Hepatocyte (in vitro differentiated cells): ENCODE measurements at places on chromosomes 7 and 10.

GRCh38 chr10:91247360-91248111, 27.1 kb downstream of the PCGF5 start:
- DNase-seq = peak; percentile 5

GRCh38 chr7:51778121-51778520, 461.5 kb upstream of the COBL start:
- DNase-seq = no peak

GRCh38 chr7:127873151-127873550, 158.1 kb downstream of the LRRC4 start:
- DNase-seq = no peak

DNA sequence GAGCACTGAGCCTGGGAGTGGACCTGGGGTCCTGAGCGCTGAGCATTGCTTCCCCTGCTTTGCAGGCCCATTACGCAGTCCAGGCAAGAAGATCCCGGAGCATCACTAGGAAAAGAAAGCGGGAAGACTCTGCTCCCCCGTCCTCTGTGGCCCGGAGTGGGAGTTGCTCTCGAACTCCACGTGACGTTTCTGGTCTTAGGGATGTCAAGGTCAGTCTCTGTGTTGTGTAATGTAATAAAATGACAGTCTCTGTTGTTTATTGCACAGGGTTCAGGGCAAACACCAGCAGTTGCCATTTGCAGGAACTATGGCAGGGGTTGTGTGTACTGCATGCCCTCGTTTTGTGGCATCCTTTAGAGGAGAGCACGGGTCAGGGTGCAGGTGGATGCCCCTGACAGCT, 10.0 kb downstream of the IDI2 start:
- DNase-seq = no peak
